ENCODE measurements at places on chromosomes 7 and 10.

DNA sequence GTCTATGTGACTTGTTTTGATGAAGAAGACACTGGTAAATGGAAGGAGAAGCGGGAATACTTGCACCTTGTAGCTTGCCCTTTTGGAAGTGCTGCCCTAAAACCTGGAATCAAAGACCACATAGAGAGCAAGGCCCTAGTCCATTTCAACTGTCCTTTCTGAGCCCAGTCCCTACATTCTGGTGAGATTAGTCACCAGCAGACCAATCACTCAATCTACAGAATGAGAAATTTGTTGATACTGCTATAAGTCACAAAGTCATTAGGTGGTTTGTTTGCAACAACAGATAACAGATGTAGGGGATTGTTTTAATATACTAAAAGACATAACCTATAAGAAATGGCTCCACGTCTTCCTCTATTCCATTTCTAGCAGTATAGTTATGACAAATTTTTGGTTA, 33.6 kb downstream of the WASL start:
- no peak for DNase-seq

- no peak for DNase-seq
These were observed 681.4 kb downstream of the LRMDA start for GRCh38 chr10:76112826-76113150.

GRCh38 chr10:33095867-33096815, 138.1 kb upstream of the ITGB1 start:
- DNase-seq: no peak

DNA sequence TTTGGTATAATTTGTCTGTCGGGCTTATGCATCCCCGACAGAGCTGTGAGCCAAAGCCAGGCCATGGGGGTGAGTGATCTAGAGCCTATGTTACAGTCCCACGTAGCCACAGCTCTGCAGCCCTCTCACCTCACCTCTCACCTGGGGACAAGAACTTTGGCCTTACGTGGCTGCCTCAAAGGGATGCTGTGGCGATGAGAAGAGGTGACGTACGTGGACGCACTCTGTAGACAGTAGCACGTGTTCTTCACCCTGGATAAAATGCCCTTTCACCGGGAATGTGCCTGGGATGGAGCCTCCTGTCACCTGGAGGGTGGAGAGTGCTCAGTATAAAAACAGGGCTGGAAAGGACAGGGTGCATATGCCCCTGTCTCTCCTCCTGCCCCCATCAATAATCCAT, 5.5 kb downstream of the HKDC1 start:
- no peak for DNase-seq

GRCh38 chr7:5139998-5140397, 50.0 kb upstream of the WIPI2 start:
- DNase-seq: peak; percentile 41

- peak; percentile 87 for DNase-seq
These were observed 656 bp upstream of the CNNM2 start for GRCh38 chr10:102917314-102917961.

- DNase-seq: no peak
These were observed 181.8 kb upstream of the PFKP start for GRCh38 chr10:2885288-2886278.

DNA sequence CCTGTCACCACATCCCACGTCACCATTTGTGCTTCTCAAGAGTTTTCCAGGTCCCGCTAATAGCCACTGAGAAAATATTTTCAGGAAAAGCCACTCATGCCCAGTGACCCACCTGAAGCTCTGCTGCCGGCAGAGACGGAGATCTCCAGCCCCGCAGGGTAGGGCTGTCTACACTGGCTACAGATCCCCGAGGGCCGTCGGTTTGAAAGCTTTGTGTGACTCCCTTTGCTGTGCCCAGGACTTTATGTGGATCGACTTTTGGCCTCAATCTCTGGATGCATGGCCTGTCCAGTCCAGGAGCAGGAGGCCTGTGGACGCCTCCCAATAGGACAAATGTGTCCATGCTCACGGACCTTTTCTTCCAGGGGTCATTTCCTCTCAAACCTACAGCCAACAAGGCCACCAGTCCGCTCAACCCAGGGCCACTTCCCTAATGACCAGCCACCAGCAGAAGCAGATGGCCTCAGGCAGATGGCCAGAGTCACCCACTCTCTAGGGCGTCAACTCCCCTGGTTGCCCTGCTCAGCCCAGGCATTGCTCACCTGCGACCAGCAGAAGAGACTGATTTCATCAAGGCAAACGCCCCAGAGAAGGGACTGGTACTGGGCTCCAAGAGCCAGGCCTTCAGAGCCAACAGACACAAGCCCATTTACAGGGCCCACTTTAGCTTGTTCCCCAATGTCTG, 76.4 kb downstream of the OAT start:
- DNase-seq: no peak

All from activated CD4-positive, alpha-beta T cell treated with anti-CD3 and anti-CD28 coated beads for 48 hours (primary cell).